ENCODE measurements at places on chromosomes 7 and 10.

- H3K36me3 ChIP-seq = no peaks in the 10 kb centered on the region
- no peak overlapping the region for H3K4me3 ChIP-seq
- H3K4me1 ChIP-seq = peaks cover 8% of the 10 kb centered on the region
- DNase-seq = no peak
- H3K27me3 ChIP-seq = no peaks in the 10 kb centered on the region
- H3K27ac ChIP-seq = no peak overlapping the region
Observed at GRCh38 chr7:17236603-17237002, 61.8 kb upstream of the AHR start.

- H3K4me3 ChIP-seq = no peak overlapping the region
- no peaks in the 10 kb centered on the region for H3K27me3 ChIP-seq
- H3K36me3 ChIP-seq = no peaks in the 10 kb centered on the region
- H3K4me1 ChIP-seq = peaks cover 26% of the 10 kb centered on the region
- H3K27ac ChIP-seq = no peak overlapping the region
- DNase-seq = no peak
Observed at GRCh38 chr7:91330191-91330808, 66.1 kb downstream of the FZD1 start.

DNA sequence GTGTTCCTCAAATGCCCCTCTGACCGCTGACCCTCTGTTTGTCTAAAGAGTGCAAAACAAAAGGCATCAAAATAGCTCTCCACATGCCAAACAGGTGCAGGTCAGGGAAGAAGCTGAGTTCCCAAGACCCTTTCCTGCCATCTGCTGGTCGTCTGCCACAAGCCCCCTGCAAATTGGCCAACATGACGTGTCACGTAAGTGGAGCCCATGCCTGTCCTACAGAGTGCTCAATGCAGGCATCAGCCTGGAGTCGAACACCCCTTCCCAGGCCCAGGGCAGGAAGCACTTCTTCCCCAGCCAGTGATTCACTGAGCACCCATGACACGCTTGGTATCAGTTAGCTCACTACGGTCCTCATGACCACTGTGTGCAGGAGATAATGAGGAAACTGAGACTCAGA, 14.1 kb downstream of the TMEM72 start:
- H3K27ac ChIP-seq = no peak overlapping the region
- no peak overlapping the region for H3K4me3 ChIP-seq
- peak; percentile 77 for DNase-seq
- H3K27me3 ChIP-seq = no peaks in the 10 kb centered on the region

DNA sequence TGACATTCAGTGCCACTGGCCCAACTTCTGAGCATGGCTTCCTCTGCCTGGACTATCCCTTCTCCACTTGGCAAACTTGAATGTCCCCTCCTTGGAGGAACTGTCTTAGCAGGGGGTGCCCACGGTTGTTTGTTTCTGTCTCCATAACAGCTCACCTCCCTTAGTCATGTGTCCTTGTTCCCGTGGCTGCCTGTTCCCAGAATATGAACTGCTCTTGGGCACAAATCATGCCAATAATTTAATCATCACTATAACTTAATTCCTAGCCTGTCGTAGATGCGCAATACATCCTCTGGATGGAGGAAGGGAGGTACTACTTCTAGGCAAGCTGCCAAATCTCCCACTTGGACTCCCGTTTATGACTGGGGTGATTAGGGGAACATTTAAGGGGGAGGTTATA, 173.1 kb downstream of the MYOF start:
- no peaks in the 10 kb centered on the region for H3K36me3 ChIP-seq
- no peak overlapping the region for H3K27ac ChIP-seq
- no peaks in the 10 kb centered on the region for H3K27me3 ChIP-seq
- no peaks in the 10 kb centered on the region for H3K4me1 ChIP-seq
- H3K4me3 ChIP-seq = no peak overlapping the region
- no peak for DNase-seq

DNA sequence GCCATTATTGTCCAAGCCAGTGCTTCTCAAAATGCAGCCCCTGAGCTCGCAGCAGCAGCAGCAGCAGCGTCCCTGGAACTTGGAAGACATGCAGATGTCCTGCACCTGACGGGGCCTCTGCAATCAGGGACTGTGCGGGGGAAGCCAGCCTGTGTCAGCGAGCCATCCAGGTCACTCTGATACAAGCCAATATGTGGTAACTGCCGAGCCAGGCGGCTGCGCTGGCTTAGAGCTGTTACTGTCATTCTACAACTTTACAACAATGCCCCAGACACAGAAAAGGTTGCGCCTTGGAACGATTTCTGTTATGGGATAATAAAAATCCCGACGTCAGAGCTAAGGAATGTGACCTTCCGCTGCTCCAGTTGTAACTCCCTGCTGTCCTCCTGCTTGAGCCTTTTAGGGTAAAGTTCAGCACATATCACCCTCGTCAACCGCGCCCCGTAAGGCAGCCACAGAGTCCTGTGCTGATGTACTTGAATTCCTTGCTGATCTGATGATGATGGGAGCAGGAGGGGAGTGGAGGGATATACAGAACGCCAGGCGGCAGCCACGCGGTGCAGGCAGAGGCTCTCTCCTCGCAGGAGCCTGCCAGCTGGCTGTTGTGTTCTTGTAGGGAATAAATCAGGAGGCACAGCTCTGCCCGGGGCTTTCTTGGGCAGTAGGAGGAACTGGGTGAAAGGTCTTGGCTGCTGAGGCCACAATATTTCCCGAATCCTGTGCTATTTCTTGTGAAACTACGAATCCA, 20.0 kb upstream of the CRYGN start:
- H3K36me3 ChIP-seq = no peaks in the 10 kb centered on the region
- H3K4me3 ChIP-seq = no peak overlapping the region
- H3K27me3 ChIP-seq = no peaks in the 10 kb centered on the region
- no peak overlapping the region for H3K27ac ChIP-seq
- H3K4me1 ChIP-seq = 0 out of 2 replicates have a peak, but pooled peaks cover 4% of the 10 kb centered on the region

DNA sequence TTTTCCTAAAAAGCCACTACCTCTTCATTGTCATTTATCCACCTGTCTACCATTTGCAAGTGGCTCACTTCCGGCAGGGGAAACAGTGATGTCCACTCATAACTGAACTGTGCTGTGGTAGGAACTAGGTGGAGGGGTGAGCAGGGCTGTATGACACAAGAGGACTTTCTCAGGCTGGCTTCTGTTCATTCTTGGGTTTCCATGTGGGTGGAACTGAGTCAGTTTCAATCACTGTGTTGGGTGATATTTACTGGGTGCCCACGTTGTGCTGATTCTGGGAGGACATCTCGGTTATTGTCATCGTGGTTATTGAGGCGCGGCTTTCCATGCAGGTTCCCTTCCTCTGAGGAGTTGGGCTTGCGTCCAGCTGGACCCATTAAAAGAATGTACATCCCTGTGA, 38.8 kb downstream of the RAMP3 start:
- no peaks in the 10 kb centered on the region for H3K27me3 ChIP-seq
- H3K4me3 ChIP-seq = no peak overlapping the region
- H3K36me3 ChIP-seq = no peaks in the 10 kb centered on the region
- H3K4me1 ChIP-seq = no peaks in the 10 kb centered on the region
- no peak for DNase-seq

DNA sequence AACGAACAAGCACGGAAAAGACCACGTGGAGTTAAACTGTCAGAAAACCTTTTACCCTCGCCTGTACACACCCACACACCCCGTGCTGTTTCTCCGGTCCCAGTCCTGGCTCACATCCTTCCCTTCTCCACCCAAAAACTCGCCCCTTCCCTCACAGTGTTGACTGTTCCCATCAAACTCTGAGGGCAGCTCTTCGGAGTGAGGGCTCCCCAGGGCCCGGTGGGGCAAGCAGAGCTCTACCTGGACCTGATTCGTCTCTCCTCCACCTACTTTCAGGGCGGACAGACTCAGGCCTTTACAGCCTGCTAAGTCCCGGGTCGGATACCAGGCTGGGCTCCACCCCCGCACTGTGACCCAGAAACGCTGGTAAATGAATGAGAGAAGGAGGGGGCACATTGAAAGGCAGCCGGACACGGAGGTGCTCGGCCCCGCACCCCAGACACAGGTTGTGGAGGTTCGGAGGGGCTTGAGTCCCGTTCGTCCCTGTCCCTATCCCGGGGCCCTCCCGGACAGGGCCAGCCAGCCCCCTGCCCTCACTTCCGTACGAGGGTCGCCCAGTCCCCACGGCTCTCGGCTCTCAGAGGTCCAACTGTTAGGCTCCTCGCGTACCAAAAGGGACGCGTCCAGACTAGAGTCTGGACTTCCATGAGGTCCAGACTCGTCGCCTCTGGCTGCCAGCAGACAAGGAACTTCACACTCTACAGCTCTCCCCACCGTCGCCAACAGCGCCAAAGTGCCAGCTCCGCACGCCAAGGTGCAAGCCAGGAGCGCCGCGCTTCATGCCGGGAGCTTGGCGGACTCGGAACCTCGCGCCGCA, 31.7 kb upstream of the ASL start:
- no peaks in the 10 kb centered on the region for H3K4me1 ChIP-seq
- DNase-seq = no peak
- H3K4me3 ChIP-seq = no peak overlapping the region
- H3K27ac ChIP-seq = no peak overlapping the region
- H3K27me3 ChIP-seq = no peaks in the 10 kb centered on the region
- no peaks in the 10 kb centered on the region for H3K36me3 ChIP-seq

- no peaks in the 10 kb centered on the region for H3K27me3 ChIP-seq
- H3K27ac ChIP-seq = no peak overlapping the region
- no peak overlapping the region for H3K4me3 ChIP-seq
- no peaks in the 10 kb centered on the region for H3K4me1 ChIP-seq
- no peak for DNase-seq
Observed at GRCh38 chr7:102415685-102416225, 17.6 kb upstream of the ORAI2 start.

GRCh38 chr7:107108793-107109371, 59.9 kb upstream of the HBP1 start:
- H3K36me3 ChIP-seq = no peaks in the 10 kb centered on the region
- no peaks in the 10 kb centered on the region for H3K27me3 ChIP-seq
- DNase-seq = no peak

GRCh38 chr7:123787220-123788007, 38.6 kb upstream of the WASL start:
- H3K27ac ChIP-seq = no peak overlapping the region
- H3K4me3 ChIP-seq = no peak overlapping the region
- H3K36me3 ChIP-seq = no peaks in the 10 kb centered on the region
- no peaks in the 10 kb centered on the region for H3K27me3 ChIP-seq
- DNase-seq = no peak

- no peaks in the 10 kb centered on the region for H3K27me3 ChIP-seq
- DNase-seq = no peak
- peaks cover 30% of the 10 kb centered on the region for H3K36me3 ChIP-seq
Observed at GRCh38 chr10:119078422-119079179, 2.0 kb downstream of the EIF3A start.

GRCh38 chr7:131021902-131022301, 287.9 kb upstream of the KLF14 start:
- peaks cover 60% of the 10 kb centered on the region for H3K4me1 ChIP-seq
- H3K4me3 ChIP-seq = no peak overlapping the region
- peaks cover 21% of the 10 kb centered on the region for H3K36me3 ChIP-seq
- H3K27ac ChIP-seq = peak overlapping the region; percentile 64

- H3K27me3 ChIP-seq = no peaks in the 10 kb centered on the region
- DNase-seq = no peak
- H3K4me1 ChIP-seq = no peaks in the 10 kb centered on the region
- no peaks in the 10 kb centered on the region for H3K36me3 ChIP-seq
- H3K4me3 ChIP-seq = no peak overlapping the region
Observed at GRCh38 chr7:121024611-121025010, 36.1 kb downstream of the CPED1 start.

GRCh38 chr10:20407357-20407756, 489.8 kb downstream of the NEBL start:
- H3K4me1 ChIP-seq = no peaks in the 10 kb centered on the region
- no peak for DNase-seq
- H3K27ac ChIP-seq = no peak overlapping the region
- H3K4me3 ChIP-seq = no peak overlapping the region

GRCh38 chr7:77288676-77289320, 89.2 kb upstream of the FGL2 start:
- no peak overlapping the region for H3K27ac ChIP-seq
- H3K36me3 ChIP-seq = peaks cover 16% of the 10 kb centered on the region
- peaks cover 24% of the 10 kb centered on the region for H3K4me1 ChIP-seq
- DNase-seq = no peak

- no peaks in the 10 kb centered on the region for H3K36me3 ChIP-seq
- DNase-seq = no peak
- H3K4me3 ChIP-seq = no peak overlapping the region
- no peaks in the 10 kb centered on the region for H3K4me1 ChIP-seq
- no peak overlapping the region for H3K27ac ChIP-seq
Observed at GRCh38 chr10:115935731-115936130, 337.3 kb downstream of the GFRA1 start.

DNA sequence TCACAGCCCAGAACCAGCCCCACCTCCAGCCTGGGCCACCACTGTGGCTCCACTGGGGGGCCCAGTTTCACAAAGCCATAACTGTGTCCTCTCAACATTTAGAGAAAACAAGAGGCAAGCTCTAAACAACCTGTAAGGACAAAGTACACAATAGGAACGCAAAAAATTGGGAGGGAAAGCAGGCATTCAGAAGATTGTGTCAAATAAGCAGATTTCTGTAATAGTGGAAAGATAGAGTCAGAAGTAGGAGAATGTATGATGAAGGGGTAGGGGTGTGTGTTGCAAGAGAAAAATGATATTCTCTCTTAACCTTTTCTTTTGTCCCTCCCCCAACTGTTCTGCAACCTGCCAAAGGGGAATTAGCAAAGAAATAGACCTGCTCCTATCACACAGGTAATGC, 449.9 kb upstream of the NPVF start:
- DNase-seq = no peak
- H3K36me3 ChIP-seq = no peaks in the 10 kb centered on the region
- no peak overlapping the region for H3K27ac ChIP-seq
- H3K4me1 ChIP-seq = 0 out of 2 replicates have a peak, but pooled peaks cover 2% of the 10 kb centered on the region

DNA sequence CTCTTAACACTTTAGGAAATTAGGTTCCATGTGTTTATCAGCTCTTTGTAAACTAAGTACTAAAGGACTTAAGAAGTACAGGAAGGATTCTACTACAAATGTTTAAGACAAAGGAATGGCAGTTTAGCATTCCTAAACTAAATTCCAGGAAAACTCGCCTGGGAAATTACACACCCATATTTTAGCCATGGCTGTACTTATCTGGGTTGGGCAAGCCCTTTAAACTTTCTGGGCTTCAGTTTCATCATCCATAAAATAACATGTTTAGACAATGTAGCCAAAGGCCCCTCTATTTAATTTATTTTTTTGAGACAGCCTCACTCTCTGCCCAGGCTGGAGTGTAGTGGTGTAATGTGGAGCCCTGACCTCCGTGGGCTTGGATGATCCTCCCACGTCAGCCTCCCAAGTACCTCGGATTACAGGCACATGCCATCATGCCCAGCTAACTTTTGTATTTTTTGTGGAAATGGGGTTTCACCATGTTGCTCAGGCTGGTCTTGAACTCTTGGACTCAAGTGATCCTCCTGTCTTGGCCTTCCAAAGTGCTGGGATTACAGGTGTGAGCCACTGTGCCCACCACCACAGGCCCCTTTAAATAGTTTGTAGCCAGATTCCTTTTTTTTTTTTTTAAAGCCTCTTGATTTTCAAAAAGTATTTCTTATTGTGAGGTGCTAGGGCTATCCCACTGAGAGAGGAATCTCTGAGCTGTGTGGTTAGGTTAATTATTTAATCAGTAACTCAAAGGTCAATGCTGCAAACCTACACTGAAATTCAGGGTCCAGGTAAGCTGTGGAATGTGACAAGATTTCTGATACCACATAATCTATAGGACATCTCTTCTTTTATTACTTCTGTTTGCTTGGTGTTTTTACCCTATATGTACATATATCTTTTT, 32.1 kb downstream of the TMEM60 start:
- DNase-seq = no peak
- H3K4me3 ChIP-seq = no peak overlapping the region
- H3K27ac ChIP-seq = no peak overlapping the region
- H3K27me3 ChIP-seq = no peaks in the 10 kb centered on the region

- DNase-seq = no peak
- no peak overlapping the region for H3K4me3 ChIP-seq
- no peaks in the 10 kb centered on the region for H3K36me3 ChIP-seq
- H3K27ac ChIP-seq = no peak overlapping the region
- H3K4me1 ChIP-seq = no peaks in the 10 kb centered on the region
- H3K27me3 ChIP-seq = no peaks in the 10 kb centered on the region
Observed at GRCh38 chr7:105782391-105783042, 93.9 kb downstream of the ATXN7L1 start.

All from Karpas-422 (cell line).